ENCODE measurements at places on chromosomes 5 and 9.
A peak's percentile ranks its signal among the peaks of the same experiment; 100 is the strongest.

DNA sequence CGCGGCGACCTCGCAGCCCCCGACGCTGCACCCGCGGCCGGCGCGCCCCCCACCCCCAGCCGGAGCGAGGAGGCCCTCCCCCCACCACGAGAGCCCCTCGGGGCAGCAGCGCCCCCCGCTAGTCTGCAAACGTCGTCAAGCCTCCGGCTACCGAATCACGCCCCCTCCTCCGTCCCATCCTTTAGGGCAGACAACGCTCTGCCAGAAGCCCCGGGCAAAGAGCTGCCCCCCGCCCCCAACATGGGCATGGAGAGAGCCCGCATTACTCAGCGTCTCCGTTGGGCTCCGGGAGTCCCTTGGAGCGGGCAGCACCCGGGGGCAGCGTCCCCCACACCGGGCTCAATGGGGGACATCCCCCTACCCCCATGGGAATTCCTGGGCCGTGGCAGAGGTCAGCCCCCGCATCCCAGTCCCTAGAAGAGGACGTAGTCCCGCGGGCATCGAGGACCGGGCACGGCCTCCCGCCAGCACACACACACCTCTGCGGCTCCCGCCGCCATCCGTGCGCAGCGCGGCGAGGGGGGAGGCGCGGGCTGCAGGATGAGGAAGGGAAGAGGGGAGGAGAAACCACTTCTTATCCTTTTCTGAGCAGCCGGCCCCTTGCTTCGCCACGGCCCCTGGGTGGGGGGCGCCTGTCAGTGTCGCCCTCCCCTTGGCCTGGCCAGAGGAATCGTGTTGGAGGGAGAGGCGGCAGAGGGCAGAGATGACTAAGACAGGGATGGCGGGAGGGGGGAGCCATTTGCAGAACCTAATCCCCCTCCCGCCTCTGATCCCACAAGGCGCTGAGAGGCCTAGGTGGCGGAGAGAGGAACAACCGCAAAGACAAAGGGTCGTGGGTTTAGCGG lies 750 bp downstream of the DNM1 start:
- no peak for DNase-seq

DNA sequence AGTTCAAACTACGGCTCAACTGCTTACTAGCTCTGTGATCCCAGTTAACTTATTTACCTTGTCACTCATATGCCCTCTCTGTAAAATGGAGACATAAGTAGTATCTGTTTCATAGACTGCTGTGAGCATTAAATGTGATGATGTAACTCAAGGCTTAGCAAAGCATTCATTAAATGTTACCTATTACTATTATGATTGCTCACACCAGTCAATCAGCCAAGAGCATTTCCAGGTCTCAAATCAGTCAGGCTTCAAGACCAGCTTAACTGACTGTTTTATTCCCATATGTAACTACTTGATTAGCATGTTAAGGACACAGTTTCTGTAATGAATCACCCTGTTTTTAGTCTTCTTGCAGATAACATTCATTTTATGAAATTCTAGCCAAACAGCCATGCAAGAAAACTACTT lies 413.3 kb downstream of the MLLT3 start:
- no peak for DNase-seq

GRCh38 chr5:78823196-78823595 lies 161.9 kb downstream of the ARSB start:
- no peak for DNase-seq

DNA sequence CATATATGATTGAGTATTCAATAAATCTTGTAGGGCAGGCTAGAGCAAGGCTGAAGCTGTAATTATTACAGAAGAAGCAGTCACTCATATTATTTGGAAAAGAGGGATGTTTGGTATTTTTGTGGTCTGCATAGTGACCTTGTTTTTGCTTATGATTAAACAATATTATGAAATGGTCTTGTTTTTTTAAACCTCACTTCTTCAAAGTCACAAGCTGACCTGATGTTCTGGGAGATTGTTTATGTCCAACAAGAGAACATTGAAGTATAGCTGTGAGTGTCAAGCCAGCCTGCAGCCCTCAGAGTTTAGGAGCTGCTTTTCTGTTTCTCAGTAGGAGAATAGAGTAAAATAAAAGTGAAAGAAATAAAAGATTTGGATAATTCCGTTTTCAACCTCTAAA lies 342.2 kb downstream of the LRRC70 start:
- no peak for DNase-seq

DNA sequence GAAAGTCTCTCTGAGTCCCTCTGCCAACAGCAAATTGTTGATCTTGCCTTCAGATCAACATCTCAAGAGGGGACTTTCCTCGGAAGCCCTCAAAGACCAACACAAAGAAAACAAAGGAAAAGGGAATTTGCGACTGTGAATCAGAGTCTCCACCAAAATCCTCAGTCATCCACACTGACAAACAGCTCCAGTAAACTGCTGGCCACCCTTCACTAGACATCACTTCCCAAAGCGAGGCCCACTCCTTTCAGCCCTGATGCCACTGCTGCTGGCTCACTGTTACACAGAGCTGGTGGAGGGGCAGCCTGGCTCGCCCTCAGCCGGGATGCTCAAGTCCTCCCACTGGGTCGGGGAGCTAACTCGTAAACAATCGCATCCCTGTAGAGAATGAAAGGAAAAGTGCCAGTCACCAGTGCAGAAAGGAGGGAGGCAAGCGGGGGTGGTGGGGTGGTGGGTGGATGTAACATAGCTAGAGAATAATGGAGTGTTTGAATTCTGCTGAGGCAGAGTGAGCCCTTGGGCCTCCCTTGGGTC lies 1.3 kb downstream of the FGF1 start:
- DNase-seq, result no peak

- no peak for DNase-seq
These were observed 310.9 kb downstream of the EFNA5 start for GRCh38 chr5:107359916-107360234.

DNA sequence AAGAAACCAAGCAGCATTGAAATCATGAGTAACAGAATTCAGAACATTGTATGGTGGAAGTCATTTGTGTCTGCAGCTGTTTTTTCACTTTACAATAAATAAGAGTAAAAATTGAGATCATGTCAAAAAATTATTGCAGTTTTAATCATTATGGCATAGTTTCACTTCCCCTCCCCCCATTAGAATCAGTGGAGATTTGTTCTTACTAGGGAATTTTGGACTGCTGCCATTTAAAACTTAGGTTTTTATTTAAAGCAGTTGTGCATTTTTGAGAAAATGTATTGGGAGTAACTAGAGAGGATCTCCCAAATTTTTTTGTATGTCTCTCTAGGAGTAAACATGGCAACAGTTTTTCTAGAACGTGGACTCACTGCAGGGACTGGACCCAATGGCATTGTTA lies 20.4 kb downstream of the GTF3C4 start:
- DNase-seq, result no peak

- no peak for DNase-seq
These were observed 1.7 kb upstream of the KLHL3 start for GRCh38 chr5:137737349-137738131.

DNA sequence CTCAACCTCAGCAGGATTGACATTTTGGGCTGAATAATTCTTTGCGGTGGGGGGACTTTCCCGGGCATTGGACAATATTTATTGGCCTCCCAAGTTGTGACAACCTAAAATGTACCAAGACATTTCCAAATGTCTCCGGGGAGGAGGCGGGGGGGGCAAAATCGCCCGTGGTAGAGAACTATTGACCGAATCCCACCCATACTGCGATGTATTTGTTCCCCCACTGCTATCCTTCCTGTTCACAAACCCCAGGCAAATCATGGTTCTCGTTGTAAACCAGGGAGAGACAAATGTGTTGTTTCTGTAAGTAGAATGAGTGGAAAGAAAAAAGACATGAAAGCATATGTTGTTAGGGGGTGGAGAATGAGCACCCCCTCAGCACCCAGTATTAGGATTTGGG lies 141.9 kb downstream of the PSAT1 start:
- DNase-seq, result no peak

- DNase-seq, result no peak
These were observed 61.2 kb downstream of the UBAP1 start for GRCh38 chr9:34240006-34240405.

- DNase-seq, result no peak
These were observed 358.2 kb upstream of the DMAC1 start for GRCh38 chr9:8157683-8158324.

- no peak for DNase-seq
These were observed 9.1 kb upstream of the KIF12 start for GRCh38 chr9:114108016-114108833.

DNA sequence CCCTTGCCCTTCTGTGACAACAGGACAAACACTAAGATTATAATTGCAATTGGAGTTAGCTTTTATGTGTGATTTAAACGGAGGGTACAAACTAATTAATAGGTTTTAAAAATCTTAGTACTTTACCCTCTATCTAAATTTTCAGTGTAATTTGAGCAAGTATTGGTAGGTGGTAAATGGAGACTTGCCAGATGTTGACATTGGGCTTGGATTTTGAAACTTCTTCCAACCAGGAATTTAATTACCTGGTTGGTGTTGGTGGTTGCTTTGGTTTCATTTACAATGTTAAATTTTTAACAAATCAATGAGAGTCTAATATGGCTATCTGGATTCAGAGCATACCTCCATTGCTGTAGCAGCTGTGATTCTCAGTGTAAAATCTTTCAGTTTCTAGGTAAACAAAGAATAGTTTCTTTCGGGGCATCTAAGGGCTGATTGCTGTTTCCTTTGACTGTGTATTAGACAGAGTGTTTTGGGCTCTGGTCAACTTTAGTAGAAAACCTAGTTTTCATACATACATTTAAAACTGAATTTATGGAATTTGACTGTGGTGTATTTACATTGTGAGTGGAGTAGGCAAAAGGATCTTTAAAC lies 1.9 kb downstream of the DAPK1 start:
- DNase-seq, result no peak

DNA sequence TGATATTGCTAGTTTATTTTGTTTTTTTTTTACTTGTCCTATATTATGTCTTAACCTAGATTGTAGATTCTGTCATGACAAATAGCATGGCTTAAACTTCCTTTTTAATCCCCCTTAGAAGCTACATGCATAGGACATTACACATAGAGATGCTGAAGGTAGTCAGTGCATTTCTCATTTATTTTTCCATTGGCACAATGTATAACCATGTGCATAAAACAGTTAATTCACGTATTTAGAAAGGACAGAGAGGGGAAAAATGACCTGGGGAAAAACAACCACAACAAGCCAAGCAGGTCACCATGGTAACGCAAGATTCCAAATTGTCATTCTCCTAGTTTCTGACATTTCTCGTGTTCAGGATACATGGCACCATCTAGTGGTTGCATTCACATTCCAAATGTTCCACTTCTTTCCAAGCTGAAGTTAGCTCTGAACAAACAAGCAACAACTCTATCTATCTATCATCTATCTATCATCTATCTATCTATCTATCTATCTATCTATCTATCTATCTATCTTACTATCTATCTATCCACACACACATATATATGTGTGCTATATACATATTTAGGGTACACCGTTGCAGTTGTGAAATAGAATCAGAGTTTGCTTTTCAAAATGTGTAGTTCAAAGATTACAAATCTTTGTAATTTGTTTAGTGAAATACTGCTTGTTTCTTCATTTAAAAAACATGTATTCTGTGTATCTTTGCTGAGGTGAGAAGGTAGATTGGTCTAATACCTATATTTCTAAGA lies 487.2 kb upstream of the ST8SIA4 start:
- no peak for DNase-seq

GRCh38 chr9:120663380-120663779 lies 50.9 kb downstream of the MEGF9 start:
- DNase-seq, result no peak

- DNase-seq, result no peak
These were observed 86.1 kb upstream of the PTPN3 start for GRCh38 chr9:109584205-109584604.

DNA sequence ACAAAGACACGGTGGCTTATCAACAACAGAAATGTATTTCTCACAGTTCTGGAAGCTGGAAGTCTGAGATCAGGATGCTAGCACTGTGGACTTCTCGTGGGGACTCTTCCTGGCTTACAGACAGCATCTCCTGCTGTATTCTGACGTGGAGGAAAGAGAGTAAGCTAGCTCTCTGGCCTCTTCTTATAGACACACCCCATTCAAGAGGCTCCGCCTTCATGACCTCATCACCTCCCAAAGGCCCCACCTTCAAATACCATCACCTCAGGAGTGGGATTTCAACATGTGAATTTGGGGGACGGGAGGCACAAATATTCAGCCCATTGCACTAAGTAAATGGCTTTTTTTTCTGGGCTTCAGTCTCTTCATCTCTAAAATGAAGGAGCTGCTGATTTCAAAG lies 27.6 kb downstream of the KCNMB1 start:
- DNase-seq, result no peak

DNA sequence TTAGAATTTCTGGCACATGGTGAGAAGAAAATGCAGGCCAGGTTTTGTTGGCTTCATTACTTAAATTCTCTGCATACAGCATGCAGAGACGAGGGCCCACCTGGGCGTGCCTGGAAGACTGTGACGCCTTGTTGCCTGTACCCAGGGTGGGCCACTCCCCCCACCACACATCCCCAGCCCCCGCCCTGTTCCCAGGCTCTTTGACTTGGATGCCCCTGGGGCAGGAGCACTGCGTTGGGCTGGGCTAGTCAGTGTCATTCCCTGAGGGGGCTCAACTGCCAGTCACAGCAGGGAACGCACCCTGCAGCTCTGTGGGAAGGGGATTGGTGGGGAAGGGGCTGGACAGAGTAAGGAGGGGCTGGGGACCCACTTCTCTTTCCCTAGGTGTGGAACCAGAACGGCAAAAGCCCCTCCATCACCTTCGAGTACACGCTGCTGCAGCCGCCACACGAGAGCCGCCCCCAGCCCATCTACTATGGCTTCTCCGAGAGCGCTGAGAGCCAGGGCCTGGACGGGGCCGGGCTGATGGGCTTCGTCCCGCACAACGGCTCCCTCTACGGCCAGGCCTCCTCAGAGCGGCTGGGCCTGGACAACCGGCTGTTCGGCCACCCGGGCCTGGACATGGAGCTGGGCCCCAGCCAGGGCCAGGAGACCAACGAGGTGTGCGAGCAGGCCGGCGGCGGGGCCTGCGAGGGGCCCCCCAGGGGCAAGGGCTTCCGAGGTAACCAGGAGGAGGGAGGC lies 19.6 kb downstream of the ADAMTSL2 start:
- DNase-seq, result no peak

GRCh38 chr5:160369990-160370712 lies at the start of gene C1QTNF2:
TSS of gene C1QTNF2 (minus strand) at chr5:160370626. CDS start at chr5:160355011, 15,615 bp downstream.
- no peak for DNase-seq

DNA sequence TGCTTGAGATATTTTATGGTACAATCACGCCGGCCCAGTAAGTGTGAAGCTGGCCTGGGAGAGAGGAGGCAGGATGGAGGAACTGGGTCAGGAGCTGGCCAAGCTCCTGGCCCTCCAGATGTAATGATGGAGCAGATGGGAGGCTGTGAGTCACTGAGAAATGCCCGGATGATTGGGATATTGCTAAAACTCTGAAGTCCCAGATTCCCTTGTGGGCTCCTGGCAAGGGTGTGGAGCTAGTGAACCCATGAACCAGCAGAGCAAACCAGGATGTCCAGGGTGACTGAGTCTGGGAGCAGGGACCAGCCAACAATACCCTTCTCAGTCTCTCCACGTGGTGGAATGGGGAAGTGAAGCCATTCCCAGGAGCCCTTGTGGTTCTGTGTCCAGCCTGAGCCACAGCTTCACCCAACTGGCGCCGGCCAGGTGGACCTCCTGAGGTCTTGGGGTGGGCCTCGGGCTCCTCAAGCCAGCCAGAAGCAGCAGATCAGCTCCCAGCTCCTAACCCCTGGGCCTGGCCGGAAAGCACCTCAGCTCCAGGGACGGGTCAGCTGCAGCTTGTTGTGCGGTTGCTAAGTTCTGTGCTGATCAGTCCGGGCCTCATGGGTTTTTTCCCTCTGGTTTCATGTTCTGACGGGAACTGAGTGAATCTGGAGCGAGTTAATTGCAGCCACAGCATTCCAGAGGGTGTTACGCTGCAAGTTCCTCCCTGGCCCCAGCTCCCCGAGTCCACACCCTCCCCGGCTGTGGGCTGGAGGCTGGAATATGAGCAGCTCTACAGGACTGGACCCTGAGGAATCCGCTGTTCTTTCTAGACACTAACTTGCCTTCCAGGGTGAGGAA lies 37.6 kb downstream of the DUSP1 start:
- peak; percentile 85 for DNase-seq
